ENCODE measurements at places on chromosomes 3 and 15. TPM values are rescaled to one million over a fixed set of nuclear protein-coding genes. Genes with fewer than 3 reads are reported as not detected.

GRCh38 chr3:77236118-77236517, 196.2 kb downstream of the ROBO2 start:
- no peak for DNase-seq

DNA sequence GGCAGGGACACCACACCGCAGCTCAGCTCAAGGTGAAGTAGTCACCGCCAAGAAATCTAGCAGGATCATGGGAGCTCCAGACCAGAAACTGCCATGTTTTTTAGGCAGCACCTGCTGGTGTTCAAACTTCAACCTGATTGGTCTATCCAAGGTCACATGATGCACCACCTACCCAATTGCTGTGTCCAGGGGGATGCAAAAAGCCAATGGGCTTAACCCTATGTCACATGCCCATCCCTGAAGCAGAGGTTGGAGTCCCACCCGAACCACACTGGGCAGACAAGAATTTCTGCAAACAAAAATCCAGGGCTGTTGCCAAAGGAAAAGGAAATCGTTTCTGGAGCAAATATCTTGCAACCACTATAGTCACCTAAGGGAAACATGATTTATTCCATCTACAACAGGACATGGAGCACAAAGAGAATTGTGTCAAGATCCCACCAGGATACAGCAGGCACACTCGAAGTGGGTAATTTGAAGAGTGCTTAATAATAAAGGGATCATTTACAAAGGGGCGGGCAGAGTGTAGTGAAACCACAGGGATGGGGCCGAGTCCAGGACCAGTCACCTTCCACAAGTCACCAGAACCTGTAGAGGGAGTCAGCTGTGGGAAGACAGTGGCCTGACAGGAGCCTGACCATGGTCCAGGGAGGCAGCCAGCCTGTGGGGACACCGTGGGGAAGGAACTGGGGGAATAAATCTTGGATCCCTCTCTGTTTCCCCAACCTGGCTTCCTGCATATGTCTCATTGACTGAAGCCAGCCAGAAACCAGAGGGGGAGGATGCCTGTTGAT, 34.2 kb upstream of the TSEN2 start:
- no peak for DNase-seq

GRCh38 chr15:87967951-87968350, 288.6 kb downstream of the NTRK3 start:
- no peak for DNase-seq

DNA sequence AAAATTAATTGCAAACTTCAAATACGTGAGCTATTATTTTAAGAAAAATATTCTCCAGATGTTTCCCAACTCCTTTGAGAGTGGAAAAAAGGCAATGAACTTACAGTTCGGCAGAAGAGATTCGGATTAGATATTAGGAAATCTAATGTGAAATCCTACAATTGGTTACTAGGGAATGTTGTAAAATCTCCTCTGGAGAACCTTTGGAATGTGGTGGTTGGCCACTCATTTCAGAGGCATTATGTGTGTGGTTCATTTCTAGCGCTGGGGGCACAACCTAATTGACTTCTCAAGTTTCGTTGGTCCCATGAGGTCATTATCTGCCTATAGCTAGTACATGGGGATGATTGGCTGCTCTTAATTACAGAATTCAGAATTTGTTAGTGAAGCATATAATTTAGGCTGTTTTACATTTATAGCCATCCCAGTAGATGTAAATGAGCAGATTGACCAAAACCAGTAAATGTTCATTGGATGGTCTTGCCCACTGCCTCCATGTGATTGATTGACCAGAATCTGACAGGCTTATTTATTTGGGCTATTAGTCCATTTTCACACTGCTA, 34.6 kb upstream of the CMSS1 start:
- DNase-seq: no peak

DNA sequence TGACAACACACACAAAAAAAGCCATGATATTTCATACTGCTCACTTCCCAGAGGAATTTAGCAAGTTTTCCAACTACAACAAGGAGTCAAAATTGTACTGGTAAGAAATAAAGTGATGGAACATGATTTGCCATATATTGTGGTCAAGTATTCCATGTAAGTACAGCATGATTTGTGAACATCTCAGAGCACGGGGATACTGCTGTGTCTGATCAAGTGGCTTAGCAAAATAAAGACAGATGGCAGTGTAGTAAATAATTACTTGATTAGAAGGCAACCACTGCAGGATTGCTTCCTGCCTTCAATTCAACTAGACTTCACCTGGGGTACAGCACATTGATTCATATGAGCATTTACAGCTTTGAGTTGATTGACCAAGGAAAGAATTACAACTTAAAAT, 51.6 kb upstream of the DUT start:
- no peak for DNase-seq

- no peak for DNase-seq
Measured at GRCh38 chr3:56118968-56119367, 349.3 kb downstream of the ERC2 start.

DNA sequence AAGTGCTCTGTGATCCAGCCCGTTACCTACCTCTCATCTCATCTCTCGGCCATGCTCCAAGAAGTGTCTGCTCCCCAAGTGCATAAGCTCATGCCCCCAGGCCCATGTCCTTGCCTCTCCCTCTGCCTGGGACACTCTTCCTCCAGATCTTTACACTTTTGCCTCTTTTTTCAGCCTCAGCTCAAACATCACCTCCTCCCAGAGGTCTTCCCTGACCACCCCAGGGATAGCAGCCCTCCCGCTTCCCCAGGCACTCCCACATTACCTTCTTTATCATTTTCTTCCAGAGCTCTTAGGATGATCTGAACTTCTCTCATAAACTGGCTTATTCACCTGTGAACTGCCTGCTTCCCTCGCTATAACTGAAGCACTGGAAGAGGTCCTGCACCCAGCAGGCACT, 2.7 kb upstream of the FURIN start:
- no peak for DNase-seq

GRCh38 chr3:174430986-174431385, 428.1 kb upstream of the NAALADL2 start:
- DNase-seq: no peak

- DNase-seq: no peak
Measured at GRCh38 chr15:62561571-62561970, 396.5 kb upstream of the C2CD4B start.

GRCh38 chr3:5023777-5024346, 44.6 kb downstream of the BHLHE40 start:
- no peak for DNase-seq

GRCh38 chr15:92621972-92622533, 33.5 kb downstream of the FAM174B start:
- no peak for DNase-seq

DNA sequence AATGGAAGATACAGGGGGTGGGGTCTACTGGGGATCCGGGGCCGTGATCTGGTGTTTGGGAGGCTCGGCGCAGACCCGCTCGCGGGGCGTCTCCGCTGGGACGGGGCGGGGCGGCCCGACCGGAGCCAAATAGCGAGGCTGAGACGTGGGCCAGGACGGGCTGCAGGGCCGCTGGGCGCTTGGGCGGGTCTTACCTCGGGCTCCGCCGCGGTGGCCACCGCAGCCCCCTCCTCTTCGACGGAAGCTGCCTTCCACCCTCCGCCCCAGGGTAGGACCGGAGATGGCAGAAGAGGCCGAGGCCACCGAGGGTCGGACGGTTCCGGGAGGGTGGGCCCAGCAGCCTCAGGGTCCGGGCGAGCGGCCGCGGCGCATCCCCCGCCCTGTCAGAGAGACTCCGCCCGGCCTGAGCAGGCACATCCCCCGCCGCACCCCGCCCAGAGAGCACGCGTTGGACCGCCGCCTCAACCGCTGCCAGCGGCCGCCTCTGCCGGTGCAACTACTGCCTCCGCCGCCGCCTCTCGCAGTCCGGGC, 399 bp downstream of the MYO9A start:
- DNase-seq: peak; percentile 87

GRCh38 chr3:12316729-12317351, 28.0 kb downstream of the PPARG start:
- DNase-seq: no peak

DNA sequence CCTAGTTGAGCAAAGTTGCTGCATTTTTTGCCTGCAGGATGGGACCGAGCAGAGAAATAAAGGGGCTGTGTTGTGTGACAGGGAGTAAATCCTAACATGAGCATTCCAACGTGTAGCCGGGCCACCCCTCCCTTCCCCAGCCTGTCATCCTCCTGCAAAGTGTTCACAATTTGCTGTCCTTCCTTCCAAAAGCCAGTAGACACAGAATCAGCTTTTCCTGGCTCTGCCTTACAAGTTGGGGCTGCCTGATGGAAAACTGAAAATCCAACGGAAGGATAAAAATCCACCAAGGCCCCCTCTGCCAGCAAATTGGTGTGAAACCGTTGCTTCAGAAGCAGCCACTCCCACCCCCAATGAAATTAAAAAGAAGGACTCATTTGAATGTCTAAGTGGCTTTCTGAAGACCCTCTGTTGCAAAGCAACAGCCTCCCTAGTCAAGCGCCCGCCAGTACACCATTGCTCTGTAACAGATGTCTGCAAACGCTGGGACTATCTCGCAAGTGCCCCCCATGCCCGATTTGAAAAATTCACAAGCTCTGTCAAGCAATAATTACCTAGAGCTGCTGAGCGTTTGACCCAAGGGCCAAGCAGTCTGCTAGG, 665 bp downstream of the FRMD4B start:
- DNase-seq: no peak

- DNase-seq: no peak
Measured at GRCh38 chr3:40185029-40185695, 124.3 kb upstream of the EIF1B start.

- DNase-seq: no peak
Measured at GRCh38 chr15:26376243-26376642, 396.6 kb downstream of the GABRB3 start.

- no peak for DNase-seq
Measured at GRCh38 chr3:192866804-192867203, 50.9 kb downstream of the MB21D2 start.

DNA sequence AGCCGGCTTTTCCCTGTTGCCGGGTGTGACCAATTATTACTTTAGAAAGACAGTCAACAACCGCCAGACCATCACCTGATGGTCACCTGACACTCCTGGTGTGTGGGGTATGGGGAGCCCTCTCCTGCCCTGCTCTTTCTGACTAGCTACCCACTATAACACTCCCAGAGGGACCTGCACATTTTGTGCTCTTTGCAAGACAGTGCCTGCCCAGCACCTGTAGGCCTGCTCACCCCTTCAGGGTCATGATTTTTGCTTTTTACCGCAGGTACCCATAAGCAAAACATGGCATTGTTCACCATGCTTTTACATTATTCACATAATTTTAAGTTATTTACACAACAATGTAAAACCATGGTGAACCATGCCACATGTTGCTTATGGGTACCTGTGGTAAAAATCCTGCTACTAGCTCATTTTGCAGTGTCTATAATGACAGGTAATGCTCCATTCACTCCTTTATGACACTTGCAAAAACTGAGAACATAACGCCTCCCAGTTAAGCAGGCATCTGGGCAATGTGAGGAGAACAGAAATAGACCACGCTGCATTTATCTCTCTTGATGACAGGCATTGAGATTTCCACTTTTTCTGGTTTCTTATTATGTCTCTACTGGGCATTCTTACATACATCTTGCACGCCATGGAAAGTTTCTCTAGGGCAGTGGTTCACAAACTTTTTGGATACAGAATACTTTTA, 9.9 kb downstream of the CCRL2 start:
- no peak for DNase-seq

DNA sequence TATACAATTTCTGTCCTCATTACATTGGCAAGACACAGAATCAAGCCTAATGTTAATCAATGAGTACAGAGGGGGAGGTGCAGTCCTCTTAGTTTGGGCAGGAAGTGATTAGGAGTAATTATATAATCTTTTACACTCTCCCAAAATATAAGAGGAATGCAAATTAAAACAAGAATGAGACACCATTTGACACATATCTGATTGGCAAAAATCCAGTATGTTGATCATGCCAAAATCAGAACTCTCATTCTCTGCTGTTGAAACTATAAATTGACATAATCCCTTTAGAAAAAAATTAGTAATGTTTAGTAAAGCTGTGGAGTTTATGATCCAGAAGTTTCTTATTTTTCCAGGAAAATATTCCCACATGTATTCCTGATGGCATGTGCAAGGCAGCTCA, 373.4 kb downstream of the EPHA6 start:
- DNase-seq: no peak

DNA sequence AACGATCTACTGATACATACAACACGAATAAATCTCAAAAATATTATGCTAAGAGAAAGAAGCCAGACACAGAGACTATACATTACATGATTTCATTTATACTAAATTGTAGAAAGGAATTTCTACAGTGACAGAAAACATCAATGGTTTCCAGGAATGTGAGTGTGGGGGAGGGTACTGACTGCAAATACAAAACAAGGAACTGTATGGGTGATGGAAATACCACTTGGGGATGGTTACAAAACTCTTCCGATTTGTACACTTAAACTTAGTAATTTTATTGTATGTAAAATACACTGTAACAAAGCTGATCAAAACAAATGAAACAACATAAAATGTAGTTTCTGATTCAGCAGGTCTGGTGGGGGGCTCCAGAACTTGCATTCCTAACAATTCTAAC, 45.8 kb upstream of the IP6K2 start:
- no peak for DNase-seq

- no peak for DNase-seq
Measured at GRCh38 chr15:70427167-70428120, 329.7 kb upstream of the TLE3 start.

GRCh38 chr15:35702946-35703495, 157.1 kb upstream of the DPH6 start:
- no peak for DNase-seq

- no peak for DNase-seq
Measured at GRCh38 chr15:70182858-70183695, 85.4 kb upstream of the TLE3 start.

Gene GMNC
- total RNA-seq: 0.34 TPM

Gene ATP6V1A
- total RNA-seq: 30.5 TPM

Gene GLDN
- 9.1 TPM for total RNA-seq

Gene ADCY5
- 104 TPM for total RNA-seq

Gene NOP10
- total RNA-seq: 109 TPM

Gene TMCO5A
- not detected for total RNA-seq

Gene GHSR
- not detected for total RNA-seq

Gene ANKRD63
- 0.65 TPM for total RNA-seq

Gene NR2E3
- not detected for total RNA-seq

Gene TTLL13
- total RNA-seq: not detected

Gene SAMMSON
- not detected for total RNA-seq
